ENCODE measurements at places on chromosomes 3 and 15.

GRCh38 chr3:120095979-120096426 is 1.8 kb upstream of the GSK3B start:
- no peak for DNase-seq

DNA sequence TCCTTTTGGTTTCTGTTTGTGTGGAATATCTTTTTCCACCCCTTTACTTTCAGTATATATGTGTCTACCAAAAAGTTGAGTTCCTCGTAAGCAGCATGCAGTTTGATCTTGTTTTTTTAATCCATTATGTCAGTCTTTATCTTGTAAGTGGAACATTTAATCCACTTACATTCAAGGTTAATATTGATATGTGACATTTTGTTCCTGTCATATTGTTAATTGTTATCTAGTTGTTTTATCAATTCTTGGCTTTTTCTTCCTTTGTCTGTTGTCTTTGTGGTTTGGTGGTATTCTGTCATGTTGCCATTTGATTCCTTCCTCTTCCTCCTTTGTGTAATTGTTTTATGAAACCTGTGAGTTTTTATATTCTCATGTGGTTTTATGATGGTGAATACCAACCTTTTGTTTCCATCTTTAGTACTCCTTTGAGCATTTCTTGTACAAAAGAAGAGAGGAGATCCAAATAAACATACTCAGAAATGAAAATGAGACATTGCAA is 43.4 kb upstream of the XCR1 start:
- no peak for DNase-seq

DNA sequence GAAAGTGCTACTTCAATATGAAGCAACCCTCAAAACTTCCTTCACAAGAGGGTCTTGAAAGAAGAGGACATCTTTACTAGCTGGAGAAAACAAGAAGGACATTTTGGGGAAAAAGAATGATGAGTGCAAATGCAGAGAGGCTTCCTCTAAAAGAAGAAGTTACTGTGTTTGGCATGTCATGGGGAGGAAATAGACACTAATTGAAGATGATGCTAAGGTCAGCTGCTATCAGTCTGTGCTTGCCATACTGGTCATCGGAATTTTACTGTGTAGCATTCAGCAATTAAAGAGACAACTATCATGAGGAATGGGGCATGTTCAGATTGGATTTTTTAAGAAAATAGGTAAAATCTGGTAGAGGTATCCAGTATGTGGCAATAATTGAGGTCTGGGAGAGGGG is 60.0 kb downstream of the THRB start:
- DNase-seq, result no peak

DNA sequence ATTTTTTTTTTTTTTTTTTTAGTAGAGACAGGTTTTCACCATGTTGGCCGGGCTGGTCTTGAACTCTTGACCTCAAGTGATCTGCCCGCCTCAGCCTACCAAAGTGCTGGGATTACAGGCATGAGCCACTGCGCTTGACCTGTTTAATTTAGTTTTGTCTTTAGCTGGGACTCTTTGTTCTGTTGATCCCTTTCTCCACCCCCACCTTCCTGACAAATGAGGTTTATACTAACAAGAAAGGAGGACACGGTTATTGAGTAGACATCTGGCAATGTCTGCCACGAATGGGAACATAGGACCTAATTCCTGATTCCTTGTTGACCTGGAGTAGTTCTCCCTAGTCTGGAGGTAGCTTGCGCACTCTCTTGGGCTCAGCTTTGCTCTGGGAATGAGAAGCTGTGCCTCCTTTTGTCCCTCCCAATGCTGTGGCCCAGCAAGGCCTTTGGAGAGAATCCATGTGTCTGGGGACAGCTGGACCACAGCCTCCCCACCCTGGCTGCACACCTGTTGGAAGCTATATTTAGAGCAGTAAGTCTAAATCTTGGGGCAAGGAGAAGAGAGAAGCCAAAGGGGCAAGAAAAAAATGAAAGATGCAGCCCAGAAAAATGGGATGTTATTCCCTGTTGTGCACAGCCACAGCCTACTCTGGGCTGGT is 53.2 kb upstream of the ADPGK start:
- DNase-seq, result no peak

DNA sequence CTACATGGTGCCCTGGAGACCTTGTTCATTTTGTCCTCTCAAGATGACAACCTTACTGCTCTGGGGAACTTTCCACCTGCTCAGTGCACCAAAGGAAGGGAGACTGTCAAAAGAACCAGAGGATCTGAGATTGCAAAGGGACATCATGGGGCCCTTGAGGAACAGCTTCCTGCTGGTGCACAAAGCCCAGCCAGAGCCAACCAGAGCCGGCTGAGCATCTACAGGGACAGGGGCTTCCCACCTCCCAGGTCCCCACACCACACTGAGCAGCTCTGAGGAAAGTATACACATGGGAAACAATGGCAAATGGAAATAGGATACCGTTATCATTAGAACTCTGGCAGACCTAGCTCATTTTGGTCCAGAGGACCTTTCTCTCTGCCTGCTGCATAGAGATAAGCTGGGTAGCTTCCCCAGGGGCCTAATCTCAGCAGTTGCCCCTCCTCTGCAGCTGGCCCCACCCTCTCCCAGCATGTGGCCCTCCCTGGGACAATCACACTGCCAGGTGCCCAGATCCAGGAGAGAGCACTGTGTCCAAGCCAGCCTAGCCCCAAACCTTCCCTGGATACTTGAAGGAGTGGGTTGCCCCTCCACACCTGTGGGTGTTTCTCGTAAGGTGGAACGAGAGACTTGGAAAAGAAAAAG is 123.4 kb upstream of the PRR20G start:
- DNase-seq, result no peak

- no peak for DNase-seq
Measured at GRCh38 chr3:150285601-150286000, 122.5 kb upstream of the TSC22D2 start.

DNA sequence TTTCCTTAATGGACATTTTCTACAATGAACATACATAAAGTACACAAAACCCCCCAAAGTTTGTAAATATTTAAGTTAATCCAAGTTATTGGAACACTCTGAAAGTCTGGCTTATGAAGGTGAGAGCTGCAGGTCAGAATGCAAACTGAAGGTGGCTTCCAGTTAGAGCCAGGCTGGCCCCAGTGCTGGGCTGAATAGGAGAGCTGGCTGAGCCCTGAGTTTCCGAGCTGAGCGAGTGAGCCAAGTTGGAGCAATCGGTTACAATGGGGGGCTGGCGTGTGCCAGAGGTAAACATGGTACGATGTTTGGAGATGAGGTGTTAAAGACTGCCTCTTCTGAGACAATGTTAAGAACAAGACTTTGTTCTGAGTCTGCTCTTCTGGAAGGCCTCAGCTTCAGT is 230.8 kb upstream of the MCTP2 start:
- DNase-seq, result no peak

DNA sequence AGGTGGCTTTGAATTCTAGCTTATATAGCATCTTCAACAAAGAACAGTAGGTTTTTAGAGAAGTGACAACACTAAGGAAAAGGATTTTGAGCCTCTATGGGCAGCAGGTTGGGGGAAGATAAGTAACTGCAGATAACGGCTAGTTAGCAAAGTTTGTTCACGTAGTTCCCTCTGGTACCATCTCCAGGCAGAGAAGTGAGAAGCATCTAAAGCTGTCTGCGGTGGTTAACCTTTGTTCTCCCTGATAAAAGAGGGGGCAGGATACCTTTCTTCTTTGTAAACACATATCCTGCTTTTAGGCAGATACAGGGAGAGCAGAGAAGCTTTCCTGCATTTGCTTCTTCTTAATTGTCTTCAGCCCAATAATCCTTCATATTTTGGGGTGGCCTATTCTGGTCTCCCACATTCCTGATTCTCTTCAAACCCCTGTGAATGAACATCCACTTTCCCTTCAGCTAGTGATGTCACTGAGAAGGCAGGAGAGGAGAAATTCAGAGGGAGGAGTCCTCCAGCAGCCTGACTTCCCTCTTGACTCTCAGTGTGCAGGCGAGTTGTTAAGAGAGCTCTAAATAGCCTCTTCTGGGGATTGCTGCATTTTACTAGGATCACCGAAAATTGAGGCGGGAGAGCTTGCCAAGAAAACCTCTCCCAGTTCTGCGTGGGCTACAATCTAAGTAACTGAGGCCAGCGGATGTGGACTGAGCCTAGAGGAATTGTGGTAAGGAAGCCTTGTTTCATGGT is 393.7 kb upstream of the C2CD4B start:
- no peak for DNase-seq

DNA sequence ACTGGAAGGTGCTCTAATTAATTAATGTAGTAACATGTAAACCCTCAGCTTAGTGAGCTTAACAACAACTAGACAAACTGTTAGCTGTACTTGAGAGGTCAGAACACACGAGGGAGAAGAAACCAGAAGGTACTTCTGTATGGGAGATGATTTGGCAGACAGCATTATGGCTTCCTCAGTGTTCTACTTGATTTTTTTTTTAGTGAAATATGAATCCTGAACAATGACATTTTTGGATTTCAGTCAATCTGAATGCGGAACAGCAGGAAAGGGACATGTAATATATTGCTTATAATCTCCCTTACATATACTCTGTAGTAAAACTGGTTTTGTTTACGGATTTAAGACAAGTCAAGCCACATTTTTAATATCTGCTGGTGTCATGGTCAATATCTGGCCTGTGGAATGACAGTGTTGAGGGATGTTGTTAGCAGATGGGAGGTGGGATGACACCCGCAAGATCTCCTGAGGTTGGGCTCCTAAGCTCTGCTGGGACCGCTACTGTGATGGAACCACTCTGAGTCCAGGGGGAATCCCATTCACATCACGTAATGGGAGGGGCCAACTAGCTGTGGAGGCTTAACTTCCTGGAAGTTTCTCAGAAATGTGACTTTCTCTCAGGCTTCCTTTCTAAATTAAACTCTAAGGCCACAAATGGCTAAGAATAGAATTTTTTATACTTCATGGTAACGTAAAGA is 18.7 kb downstream of the TNFAIP8L3 start:
- DNase-seq, result no peak

- no peak for DNase-seq
Measured at GRCh38 chr3:195069501-195070251, 201.3 kb downstream of the XXYLT1 start.

- no peak for DNase-seq
Measured at GRCh38 chr15:47754312-47754711, 37.0 kb downstream of the SEMA6D start.

- DNase-seq, result no peak
Measured at GRCh38 chr3:107963581-107963980, 127.2 kb downstream of the CD47 start.

GRCh38 chr3:195823280-195823679 is 11.6 kb upstream of the MUC4 start:
- DNase-seq, result no peak

GRCh38 chr3:23546181-23546580 is 259.6 kb upstream of the UBE2E1 start:
- no peak for DNase-seq
